ENCODE measurements at places on chromosomes 12 and 14.

DNA sequence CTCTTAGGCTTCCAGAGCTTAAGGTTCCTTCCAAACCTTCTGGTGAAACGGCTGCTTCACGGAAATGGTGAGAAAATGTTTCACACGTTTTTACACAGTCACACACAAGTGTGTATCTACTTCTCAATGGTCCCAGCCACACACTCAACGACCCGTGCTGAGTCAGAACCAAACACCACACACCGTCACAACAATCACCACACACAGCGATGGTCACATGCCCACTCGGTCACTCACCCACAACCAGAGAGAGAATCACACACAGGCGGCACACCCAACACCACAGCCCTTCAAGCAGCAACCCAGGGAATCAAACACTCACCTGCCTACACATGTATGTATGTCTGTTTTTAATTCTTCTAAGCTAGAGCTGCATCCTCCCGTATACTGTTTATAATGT is 12.6 kb upstream of the PLEKHD1 start:
- H3K4me1 ChIP-seq = no peaks in the 10 kb centered on the region
- H3K27ac ChIP-seq = no peak overlapping the region
- DNase-seq = no peak

- H3K4me1 ChIP-seq = peaks cover 15% of the 10 kb centered on the region
- H3K36me3 ChIP-seq = no peaks in the 10 kb centered on the region
- H3K27me3 ChIP-seq = no peaks in the 10 kb centered on the region
- H3K4me3 ChIP-seq = no peak overlapping the region
- DNase-seq = peak; percentile 48
- H3K27ac ChIP-seq = no peak overlapping the region
Observed at GRCh38 chr12:12447236-12447635, 90.4 kb downstream of the BORCS5 start.

GRCh38 chr12:120199025-120199424 is 1.9 kb downstream of the RPLP0 start:
- peaks cover 24% of the 10 kb centered on the region for H3K36me3 ChIP-seq
- peaks cover 12% of the 10 kb centered on the region for H3K4me1 ChIP-seq

DNA sequence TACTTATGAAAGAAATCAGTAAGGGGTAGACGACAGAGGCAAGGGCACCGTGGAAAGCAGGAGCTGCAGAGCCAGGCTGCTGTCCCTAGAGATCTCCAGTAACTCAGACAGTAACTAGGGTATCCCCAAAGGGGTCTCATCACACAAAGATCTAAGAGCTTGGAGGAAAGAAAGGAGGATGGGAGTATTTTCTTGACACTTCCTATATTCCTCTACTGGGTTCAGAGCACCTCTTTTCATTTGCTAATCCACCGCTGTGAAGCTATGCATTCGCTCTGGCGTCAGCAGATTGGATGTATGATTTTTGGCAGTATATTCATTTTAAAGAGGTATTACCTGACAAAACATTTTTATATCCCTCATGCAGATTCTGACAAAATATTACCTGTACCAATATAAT is 12.6 kb downstream of the USP44 start:
- no peaks in the 10 kb centered on the region for H3K27me3 ChIP-seq
- DNase-seq = no peak
- H3K4me1 ChIP-seq = no peaks in the 10 kb centered on the region

DNA sequence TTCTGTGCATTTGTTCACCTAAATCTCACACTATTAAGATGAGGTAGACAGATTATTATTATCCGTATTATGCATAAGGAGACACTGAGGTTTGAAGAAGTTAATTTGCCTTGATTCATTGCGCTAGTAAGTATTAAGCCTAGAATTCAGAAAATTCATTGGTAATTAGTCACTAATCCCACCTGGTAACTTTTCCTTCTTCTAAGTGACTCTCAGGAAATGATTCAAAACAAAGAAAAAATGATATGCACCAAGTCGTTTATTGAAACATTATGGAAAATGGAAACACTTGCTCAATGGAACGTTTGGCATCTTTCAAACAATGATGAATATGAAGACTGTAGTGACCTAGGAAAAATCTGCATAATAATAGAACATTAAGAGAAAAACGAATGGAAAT is 15.2 kb downstream of the RFX4 start:
- no peak overlapping the region for H3K27ac ChIP-seq
- no peaks in the 10 kb centered on the region for H3K4me1 ChIP-seq
- H3K4me3 ChIP-seq = no peak overlapping the region
- DNase-seq = no peak
- peaks cover 28% of the 10 kb centered on the region for H3K27me3 ChIP-seq

- H3K4me3 ChIP-seq = no peak overlapping the region
- H3K27ac ChIP-seq = no peak overlapping the region
- H3K4me1 ChIP-seq = no peaks in the 10 kb centered on the region
- DNase-seq = no peak
Observed at GRCh38 chr12:25712169-25712568, 159.1 kb upstream of the LMNTD1 start.

DNA sequence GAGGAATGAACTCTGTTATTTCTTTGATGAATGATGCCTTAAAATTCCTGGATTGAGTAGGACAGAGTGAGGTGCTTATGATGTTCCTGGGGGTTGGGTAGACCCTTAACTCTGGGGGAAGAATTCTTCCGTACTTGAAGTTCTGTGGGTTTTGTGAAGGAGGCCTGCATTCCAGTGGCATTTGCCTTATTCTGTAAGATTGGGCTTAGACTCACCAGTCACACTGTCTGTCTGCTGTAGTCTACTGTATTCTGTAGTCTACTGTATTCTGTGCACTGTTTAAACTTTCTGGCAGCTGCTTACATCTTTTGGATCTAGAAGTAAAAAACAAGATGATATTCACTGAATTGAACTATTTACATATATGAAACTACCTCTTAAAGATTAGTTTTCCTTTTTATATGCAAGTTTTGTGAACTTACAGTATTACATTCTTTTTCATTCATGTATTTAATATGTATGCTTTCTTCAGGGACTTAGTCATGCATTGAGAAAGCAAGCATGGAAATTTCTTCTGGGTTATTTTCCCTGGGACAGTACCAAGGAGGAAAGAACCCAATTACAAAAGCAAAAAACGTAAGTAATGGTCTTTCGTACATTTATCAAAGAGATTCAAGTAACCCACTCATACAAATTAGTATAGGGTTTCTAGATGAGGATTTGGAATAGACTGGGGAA is 42.3 kb upstream of the TPH2 start:
- no peak overlapping the region for H3K4me3 ChIP-seq
- H3K4me1 ChIP-seq = no peaks in the 10 kb centered on the region
- peaks cover 34% of the 10 kb centered on the region for H3K36me3 ChIP-seq
- H3K27ac ChIP-seq = no peak overlapping the region

- no peak for DNase-seq
- H3K27me3 ChIP-seq = peaks cover 5% of the 10 kb centered on the region
Observed at GRCh38 chr14:23402296-23403138, 5.6 kb downstream of the MYH6 start.

DNA sequence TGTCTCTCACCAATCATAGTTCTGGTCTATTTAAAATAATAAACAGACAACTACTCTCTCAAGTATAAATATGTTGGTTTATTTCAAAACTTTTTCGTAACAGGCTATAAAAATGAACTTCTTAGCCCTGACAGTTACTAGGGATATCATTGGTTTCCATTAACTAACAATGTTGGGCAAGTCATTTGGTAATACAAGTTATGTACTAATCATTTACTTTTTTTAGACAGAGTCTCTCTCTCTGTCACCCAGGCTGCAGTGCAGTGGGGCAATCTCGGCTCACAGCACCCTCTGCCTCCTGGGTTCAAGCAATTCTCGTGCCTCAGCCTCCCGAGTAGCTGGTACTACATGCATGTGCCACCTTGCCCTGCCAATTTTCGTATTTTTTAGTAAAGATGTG is 14.6 kb upstream of the KANSL2 start:
- DNase-seq = no peak
- H3K36me3 ChIP-seq = peaks cover 29% of the 10 kb centered on the region
- no peaks in the 10 kb centered on the region for H3K27me3 ChIP-seq
- H3K27ac ChIP-seq = no peak overlapping the region

DNA sequence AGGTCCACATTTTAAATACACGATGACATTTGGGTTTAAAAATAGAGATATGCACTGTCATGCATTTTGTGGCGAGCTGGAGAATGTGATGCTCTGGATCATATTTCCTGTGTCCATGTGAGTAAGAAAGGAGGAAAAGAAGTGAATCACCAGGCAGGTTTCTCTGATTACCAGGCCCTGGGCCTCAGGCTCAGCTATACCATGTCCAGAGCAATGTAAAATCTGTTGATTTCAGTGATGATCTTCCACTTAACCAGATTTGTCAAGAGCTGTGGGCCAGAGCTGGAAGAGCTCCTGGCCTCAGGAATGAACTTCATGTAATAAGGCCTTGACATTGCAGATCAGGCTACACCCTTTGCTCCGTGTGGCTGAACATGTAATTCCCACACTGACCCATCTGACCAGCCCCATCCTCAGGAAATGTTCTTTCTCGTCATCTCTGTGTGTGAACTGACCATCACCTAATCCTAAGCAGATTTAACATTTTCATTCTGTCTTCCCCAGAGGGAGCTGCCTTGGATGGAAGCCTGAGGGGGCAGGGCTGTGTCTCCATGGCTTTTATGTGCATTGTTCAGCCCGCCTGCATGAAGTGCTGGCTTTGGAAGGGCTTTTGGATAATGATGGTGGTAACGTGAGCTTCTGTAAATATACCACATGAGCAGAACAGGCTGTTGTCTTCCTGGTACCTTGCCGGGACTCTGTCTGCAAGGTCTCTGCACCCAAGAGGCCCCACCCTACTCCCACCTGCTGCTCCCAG is 54.5 kb downstream of the CRACR2A start:
- H3K27ac ChIP-seq = no peak overlapping the region
- H3K4me1 ChIP-seq = no peaks in the 10 kb centered on the region
- no peak overlapping the region for H3K4me3 ChIP-seq
- H3K36me3 ChIP-seq = no peaks in the 10 kb centered on the region

- H3K27ac ChIP-seq = no peak overlapping the region
- no peak for DNase-seq
- no peaks in the 10 kb centered on the region for H3K36me3 ChIP-seq
- no peak overlapping the region for H3K4me3 ChIP-seq
- H3K27me3 ChIP-seq = peaks cover 8% of the 10 kb centered on the region
- no peaks in the 10 kb centered on the region for H3K4me1 ChIP-seq
Observed at GRCh38 chr12:4984971-4985370, 58.7 kb upstream of the KCNA5 start.

DNA sequence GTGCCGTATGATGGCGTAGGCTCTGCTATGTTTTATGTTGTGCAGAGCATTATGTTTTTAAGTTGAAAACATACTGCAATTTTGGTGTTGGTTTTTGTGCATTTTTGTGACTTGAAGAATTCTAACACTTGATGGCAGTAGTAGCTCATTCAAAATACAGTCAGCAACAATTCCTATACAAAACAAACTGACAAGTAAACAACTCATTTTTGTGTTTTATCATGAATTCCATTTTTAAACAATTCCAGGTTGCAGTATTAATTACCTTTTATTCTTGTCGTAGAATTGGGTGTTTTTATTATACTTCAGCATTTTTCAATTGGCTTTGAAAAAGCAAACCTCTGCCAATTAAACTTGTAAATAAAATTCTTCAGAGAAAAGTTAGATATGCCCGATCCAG is 4.1 kb upstream of the CCER1 start:
- DNase-seq = peak; percentile 83
- H3K27me3 ChIP-seq = no peaks in the 10 kb centered on the region
- H3K4me1 ChIP-seq = no peaks in the 10 kb centered on the region
- H3K36me3 ChIP-seq = no peaks in the 10 kb centered on the region
- H3K27ac ChIP-seq = no peak overlapping the region

DNA sequence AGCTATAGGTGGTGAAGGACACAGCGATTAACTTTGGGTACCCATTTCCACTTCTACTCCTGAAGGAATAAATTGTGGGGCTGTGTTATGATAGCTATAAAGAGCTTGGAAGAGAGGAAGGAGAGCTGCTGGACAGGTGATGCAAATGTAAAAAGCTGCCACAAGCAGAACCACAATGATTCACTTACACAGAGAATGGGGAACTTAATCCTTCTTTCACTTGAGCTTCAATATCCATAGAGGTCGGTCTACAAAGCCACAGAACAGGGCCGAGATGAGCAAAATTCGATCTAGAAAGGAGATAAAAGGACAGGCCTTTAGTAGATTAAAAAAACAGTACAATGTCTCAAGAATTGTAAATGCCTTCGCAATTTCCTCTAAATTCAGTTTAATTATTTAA is 831.1 kb downstream of the LRFN5 start:
- no peaks in the 10 kb centered on the region for H3K4me1 ChIP-seq
- no peak overlapping the region for H3K4me3 ChIP-seq
- DNase-seq = no peak
- H3K27me3 ChIP-seq = no peaks in the 10 kb centered on the region
- H3K36me3 ChIP-seq = no peaks in the 10 kb centered on the region

- no peak for DNase-seq
- H3K36me3 ChIP-seq = no peaks in the 10 kb centered on the region
- no peak overlapping the region for H3K4me3 ChIP-seq
- H3K27ac ChIP-seq = no peak overlapping the region
Observed at GRCh38 chr12:97398704-97399103, 63.9 kb upstream of the RMST start.

All from lung (tissue), 17 donors.